ENCODE measurements at places on chromosomes 3 and 15.

- no peak for DNase-seq
Observed at GRCh38 chr3:8520816-8521403, 19.3 kb downstream of the LMCD1 start.

DNA sequence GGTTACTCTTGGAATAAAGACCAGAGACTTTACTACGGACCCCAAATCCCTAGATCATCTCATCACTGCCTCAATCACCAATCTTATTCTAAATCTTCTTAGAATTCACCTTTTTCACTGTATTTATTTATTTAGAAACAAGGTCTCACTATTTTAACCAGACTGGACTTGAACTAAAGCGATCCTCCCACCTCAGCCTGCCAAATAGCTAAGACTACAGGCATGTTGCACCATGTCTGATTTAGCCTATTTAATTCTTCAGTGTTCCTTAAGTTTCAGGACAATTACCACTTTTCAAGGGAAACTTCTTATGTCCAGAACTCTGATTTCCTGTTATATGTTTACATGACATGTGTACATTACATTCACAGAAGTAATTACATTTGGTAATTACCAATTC lies 238.0 kb upstream of the COL8A1 start:
- no peak for DNase-seq

GRCh38 chr15:83904107-83905040 lies 250.5 kb downstream of the ADAMTSL3 start:
- DNase-seq, result no peak

DNA sequence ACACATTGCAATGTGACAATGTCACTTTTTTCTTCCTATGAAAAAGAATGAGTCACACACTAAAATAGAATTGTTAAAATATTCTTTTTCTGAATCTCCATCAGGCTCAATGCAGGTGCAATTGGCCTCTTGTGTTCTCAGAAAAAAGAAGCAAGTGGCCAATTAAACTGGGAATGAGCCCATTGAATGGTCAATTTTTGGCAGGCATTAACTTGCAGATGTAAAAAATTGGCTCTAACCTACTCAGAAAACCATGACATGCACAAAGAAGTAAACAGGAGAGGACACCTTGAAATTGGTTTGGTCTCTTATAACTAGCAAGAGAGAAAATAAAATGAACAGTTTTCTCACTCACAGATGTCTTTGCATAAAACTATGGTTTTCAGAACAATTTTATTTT lies 820.8 kb downstream of the TBL1XR1 start:
- no peak for DNase-seq

GRCh38 chr3:142863010-142863817 lies 25.7 kb downstream of the PCOLCE2 start:
- DNase-seq, result no peak

DNA sequence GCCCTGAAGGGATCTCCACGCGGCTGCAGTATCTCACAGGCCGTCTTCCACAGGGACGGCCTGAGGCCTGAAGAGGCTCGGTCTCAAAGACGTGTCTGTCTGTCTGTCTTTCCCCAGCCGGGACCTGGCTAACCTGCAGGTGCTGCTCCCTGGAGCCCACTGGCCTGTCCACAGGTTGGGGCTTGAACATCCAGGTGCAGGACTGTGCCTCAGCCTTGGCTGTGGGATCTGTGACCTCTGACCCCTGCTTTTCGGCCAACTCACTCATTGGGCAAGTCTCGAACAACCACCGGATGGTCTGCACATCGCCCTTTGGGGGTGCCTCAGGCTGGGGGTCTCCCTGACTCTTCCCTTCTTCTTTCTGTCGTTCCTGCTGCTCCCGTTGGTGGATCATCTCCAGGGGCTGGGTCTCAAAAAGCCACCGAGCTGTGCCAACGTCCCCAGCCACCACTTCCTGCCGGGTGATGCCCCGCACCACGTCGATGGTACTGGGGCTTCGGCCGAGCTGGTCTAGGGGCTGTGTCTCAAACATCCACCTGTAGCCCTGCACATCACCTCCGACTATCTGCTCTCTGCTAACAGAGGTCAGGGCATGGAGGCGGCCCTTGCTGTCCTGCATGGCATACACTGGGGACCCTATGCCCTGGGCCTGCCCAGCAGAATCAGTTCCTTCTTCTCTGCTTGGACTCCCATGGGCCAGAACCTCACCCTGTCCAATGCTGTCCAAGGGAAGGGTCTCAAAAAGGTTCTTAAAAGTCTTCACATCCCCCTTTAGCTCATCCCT lies 4.8 kb downstream of the XIRP1 start:
- DNase-seq, result no peak

All from NCI-H1417 treated with DMSO at 0.1 percent for 48 hours (cell line).